ENCODE measurements at places on chromosomes 7 and 10.

DNA sequence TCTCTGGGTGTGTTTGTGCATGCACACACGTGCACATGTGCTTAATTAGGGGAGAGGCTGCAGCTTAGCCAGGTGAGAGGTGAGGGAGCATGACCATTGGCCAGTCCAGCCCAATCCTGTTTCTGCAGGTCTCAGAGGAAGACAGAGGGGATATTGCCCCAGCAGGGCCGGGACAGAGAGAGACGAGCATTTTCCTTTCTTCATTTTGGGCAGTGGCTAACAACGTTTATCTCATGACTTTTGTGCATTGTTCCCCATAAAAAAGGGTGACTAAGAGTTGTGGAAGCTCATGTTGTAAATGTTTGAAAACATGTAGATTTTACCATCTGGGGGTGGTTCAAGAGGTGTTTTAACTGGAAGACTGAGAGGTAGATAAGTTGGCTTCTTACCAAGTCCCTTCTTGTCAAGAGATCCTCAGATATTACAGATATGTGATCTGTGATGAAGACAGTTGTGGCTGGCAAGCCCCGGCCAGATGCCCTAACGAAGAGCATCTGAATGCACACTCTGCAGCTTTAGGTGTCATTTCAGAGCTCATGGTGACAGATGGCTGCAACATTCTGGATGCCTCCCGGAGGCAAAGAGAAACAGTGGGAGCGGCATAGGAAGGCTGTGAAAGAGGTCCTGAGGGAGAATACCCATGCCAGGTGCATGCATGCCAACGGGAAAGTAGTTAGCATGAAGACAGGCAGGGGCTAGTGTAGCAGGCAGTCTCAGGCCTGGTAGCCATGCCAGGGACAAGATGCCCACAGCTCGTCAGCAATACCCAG lies 16.7 kb upstream of the DMBT1 start:
- no peak for DNase-seq

DNA sequence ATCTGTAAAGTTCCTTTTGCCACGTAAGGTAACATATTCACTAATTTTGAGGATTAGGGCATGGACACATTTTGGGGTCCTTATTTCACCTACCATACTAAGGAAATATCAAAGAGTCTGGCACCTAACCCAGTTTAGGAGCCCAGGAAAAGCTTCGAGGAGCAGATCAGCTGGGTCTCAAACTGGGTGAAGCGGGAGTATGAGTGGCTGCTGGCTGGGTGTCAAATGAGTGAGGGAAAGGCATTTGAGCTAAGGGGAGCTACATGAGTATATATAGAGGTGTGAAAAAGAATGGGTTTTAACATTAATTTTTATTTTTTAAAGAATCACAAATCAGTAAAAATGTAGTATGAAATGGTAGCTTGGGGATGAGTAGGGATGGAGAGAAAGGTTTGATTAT lies 71.3 kb downstream of the MCU start:
- DNase-seq, result no peak

GRCh38 chr7:116661865-116662264 lies 10.1 kb upstream of the MET start:
- DNase-seq, result no peak

DNA sequence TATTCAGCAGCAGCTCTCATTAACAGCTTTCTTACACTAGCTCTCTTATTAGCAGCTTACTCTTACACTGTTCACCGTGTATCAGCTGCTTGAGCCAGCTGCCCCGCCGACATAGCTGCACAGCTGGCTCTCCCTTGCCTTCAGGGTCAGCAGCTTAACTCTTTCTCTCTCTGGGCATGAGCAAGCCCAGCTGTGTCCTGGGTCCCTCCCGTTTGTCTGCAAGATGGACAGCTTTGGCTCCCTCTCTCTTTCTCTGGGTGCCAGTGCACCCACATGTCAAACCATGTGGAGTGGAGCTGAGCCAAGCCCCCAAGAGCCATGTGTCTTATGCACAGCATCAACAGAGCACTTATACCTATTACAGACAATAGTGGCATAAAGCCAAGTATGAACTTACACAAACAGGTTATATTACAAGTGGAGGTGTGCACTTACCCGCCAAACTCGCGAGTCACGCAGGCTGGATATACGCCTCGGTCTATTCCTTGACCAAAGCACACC lies 35.7 kb upstream of the MTPAP start:
- no peak for DNase-seq

GRCh38 chr7:14900051-14900450 lies 2.5 kb downstream of the DGKB start:
- no peak for DNase-seq

GRCh38 chr7:3241686-3242258 lies 59.3 kb upstream of the SDK1 start:
- DNase-seq, result no peak

GRCh38 chr7:44228571-44229350 lies 28.0 kb downstream of the YKT6 start:
- DNase-seq, result no peak

- DNase-seq, result no peak
Observed at GRCh38 chr7:158539711-158540146, 47.9 kb downstream of the PTPRN2 start.
